NCI-H1417 treated with DMSO at 0.1 percent for 48 hours (cell line): ENCODE measurements at places on chromosomes 5 and 9.

DNA sequence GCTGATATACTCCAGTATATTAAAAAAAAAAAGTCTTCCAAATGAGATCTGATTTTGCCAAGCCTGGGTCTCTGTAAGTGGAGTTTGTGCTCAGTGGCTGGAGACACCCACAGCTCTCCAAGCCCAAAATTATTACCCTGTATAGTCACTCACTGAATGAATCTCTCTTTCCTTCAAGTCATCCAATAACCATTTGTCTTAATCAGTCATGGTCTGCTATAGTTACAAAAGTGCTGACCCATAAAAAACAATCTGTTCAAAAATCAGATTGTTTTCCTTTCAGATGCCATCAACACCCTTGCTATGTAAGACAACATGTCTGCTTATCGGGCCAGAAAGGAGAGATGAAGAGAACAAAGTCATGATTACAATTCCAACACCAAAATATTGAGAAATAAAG lies 159.4 kb upstream of the FST start:
- DNase-seq = no peak

GRCh38 chr5:65157906-65158603 lies 323.7 kb downstream of the ADAMTS6 start:
- DNase-seq = no peak

GRCh38 chr5:107456281-107456715 lies 214.4 kb downstream of the EFNA5 start:
- DNase-seq = no peak

DNA sequence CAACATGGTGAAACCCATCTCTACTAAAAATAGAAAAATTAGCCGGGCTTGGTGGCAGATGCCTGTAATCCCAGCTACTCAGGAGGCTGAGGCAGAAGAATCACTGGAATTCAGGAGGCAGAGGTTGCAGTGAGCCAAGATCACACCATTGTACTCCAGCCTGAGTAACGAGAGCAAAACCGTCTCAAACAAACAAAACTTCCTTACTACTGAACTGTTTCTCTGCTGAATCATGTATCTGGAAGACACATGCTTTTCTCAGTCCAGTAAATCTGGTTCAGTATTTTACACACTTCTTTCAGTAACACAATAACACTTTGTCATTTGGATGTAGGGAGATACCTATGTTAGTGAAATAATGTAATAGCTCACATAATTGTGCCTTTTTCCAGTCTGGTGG lies 7.9 kb downstream of the TRMT10B start:
- no peak for DNase-seq

DNA sequence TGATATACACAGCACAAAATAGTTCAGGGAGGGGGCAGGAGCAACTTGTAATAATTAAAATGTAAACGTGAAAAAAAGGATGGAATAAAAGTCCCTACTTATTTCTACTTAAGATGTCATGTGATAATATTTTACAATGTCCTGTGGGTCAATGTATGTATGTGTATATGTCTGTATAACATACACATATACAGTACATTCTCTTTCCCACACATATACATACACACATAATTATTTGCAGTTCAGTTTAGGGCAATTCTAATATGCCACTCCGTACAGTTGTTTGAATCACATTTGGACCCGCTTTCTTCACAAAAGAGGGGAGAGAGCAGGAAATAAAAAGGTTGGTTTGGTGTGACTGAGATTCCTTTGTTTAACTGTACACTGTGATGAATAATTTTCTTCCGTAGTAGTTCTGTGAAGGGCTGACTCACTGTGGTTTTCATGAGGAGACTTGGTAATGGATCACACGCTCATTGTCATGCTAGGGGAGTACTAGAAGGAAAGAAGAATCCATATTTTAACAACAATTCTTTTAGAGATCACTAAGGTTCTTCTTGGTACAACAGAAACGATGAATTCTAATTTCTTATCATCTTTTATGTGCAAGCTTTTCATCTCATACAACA lies 26.2 kb upstream of the ACOT12 start:
- DNase-seq = no peak

DNA sequence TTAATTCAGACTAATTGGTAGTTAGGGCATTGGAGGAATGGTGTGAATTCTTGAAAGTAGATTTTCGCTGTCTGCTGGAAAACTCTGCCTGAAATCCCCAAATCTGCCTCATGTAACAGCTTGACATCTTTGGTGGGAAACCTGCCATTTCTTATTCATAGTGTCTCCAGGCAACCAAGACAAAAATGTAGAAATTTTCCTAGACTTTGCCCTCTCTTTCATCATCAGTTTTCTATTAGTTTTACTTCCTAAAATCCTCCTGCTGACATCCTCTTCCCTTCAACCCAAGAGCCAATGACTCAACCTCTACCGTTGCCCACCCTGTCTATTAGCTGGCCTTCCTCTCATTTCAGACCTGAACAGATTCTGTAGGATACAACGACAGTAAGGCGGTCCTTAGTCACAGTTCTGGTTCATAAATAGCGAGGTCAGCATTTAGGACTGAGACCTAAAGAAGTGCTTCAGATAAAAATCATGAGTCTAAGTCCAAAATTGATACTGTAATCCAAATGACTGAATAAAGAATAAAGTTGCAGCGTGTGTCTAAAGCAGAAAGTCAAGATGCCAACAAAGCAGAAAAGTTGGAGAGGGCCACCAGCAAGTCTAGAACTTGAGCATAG lies 133.9 kb downstream of the MUSK start:
- DNase-seq = no peak

DNA sequence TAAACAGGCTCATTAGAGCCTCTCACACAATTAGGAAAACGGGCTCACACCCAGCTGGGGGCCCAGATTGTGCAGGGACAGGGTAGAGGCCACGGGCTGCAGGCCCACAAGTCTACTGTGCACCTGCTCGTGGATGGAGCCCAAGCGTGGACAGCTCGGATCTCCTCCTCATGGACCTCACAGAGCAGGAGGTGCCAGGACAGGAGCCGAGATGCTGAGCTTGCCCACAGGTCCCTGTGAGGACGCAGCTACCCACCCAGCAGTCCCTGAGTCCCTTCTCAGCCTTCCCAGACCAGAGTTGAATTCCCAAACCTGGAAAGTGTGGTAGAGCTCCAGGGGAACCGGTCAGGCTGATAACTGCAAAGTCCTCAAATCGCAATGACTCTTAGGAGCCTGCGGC lies 70.6 kb upstream of the OLFM1 start:
- DNase-seq = no peak

DNA sequence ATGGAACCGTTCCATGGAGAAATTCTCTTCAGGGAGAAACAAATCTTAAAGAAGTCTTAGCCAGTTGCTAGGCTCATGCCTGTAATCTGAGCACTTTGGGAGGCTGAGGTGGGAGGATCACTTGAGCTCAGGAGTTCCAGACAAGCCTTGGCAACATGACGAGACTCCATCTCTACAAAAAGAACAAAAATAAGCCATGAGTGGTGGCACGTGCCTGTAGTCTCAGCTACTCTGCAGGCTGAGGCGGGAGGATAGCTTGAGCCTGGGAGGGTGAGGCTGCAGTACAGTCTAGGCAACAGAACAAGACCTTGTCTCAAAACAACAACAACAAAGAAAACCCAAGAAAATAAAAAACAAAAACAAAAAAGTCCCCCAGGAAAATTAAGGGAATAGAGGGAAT lies 8.2 kb downstream of the HSPB3 start:
- no peak for DNase-seq

- no peak for DNase-seq
Observed at GRCh38 chr9:93091056-93091452, 5.0 kb upstream of the CARD19 start.

- DNase-seq = no peak
Observed at GRCh38 chr5:1345876-1346626, 1.2 kb upstream of the CLPTM1L start.

GRCh38 chr9:137828527-137829259 lies 48.9 kb upstream of the CACNA1B start:
- no peak for DNase-seq

DNA sequence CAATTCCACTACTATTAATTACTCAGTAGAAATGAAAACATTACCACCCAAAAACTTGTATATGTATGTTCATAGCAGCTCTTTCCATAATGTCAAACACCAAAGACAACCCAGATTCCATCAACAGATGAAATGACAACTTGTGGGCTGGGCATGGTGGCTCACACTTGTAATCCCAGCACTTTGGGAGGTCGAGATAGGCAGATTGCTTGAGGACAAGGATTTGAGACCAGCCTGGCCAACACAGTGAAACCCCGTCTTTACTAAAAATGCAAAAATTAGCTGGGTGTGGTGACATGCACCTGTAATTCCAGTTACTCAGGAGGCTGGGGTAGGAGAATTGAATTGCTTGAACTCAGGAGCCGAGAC lies 11.5 kb downstream of the UIMC1 start:
- no peak for DNase-seq

DNA sequence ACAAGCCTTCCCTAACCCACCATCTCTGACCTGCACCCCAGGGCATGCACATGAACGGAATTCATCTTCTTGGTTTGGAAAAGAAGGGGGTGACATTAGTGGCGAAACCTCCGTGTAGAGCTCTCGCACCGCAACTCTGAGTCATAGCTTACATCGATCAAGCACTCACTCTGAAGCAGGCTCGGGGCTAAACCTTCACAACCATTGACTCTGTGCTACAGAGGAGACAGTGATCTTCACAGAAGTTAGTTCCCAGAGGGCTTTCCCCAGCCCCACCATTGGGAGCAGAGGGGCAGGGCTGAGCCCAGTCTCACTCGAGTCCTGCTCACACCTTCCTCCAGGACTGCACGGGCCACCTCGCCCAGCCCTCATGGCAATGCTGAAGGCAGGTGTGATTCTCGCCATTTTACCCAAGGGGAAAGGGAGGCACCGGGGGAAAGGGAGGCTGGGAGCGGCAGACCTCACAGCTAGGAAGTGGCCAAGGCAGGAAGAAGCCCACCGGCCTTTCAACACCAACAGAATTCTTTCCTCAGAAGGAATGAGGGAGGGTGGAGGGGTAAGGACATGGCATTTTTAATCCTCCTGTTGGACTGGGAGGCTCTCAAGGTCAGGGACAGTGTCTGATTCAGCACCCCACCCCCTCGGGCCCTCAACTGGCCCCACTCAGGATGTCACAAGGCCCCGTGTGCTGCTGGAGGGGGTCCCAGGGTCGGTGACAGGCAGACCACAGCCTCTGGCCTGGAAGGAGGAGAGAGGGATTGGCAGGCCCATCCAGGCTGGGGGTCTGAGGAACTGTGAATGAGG lies 25.9 kb upstream of the IL17B start:
- DNase-seq = no peak

DNA sequence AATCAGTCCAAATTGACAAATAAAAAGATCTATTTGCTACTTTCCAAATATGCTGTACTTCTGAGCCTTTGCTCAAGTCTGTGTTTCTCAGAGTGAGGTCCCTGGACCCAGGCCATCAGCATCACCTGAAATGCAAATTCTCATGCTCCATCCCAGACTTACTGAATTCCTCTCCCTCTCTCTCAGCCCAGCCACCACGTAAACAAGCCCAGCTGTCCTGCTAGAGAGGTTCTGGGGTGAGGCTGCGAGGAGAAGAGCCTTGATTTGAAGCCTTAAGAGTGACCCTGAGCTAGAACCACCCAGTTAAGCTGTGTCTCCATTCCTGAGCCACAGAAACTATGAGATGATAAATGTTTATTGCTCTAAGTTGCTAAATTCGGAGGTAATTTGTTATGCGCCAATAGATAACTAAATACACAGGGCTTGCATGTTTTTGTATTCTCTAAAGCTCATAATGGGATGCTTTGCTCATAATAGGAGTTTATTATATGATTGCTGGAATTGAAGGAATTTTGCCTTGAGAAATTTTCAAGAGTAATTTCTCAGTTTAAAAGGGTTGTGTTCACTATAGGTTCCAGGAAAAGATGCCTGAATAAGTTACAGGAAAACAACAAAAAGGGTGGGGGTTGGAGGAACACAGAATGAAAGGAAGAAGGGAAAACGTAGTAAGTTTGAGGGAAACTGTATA lies 98.9 kb upstream of the SPATA31D4 start:
- DNase-seq = no peak
